Cortex of kidney (tissue), 1 donor: ENCODE measurements at places on chromosomes 3 and 15.

GRCh38 chr15:98614681-98615080 is 33.7 kb upstream of the IGF1R start:
- DNase-seq, result no peak

- no peak for DNase-seq
Observed at GRCh38 chr15:72764656-72765055, 18.9 kb downstream of the ADPGK start.

DNA sequence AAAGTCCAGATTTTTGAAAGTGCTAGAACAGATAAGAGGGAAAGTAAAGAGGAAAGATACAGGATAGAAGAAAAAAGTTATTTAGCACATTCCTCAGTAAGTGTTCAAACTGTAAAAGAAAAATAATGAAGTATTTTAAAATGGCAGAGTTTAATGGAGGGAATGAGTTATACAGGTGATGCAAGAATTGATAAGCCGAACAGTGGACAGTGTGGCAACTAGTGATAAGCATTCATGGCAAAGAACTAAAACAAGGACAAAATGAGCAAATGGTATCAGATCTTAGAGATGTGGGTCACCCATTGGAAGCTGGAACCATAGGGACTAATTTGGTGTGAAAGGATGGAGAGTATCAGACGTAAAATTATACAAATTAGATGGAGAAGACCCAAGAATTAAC is 622.9 kb upstream of the SGO1 start:
- DNase-seq, result no peak

- no peak for DNase-seq
Observed at GRCh38 chr15:73888224-73889041, 15.1 kb downstream of the TBC1D21 start.

GRCh38 chr3:126153695-126154360 is 26.6 kb downstream of the ALDH1L1 start:
- no peak for DNase-seq

- DNase-seq, result no peak
Observed at GRCh38 chr3:43499256-43499655, 122.6 kb downstream of the ANO10 start.
